NCI-H1105 treated with DMSO at 0.1 percent for 48 hours (cell line): ENCODE measurements at places on chromosomes 7 and 10.

- no peak for DNase-seq
Measured at GRCh38 chr10:13831711-13832141, 245.0 kb downstream of the PRPF18 start.

DNA sequence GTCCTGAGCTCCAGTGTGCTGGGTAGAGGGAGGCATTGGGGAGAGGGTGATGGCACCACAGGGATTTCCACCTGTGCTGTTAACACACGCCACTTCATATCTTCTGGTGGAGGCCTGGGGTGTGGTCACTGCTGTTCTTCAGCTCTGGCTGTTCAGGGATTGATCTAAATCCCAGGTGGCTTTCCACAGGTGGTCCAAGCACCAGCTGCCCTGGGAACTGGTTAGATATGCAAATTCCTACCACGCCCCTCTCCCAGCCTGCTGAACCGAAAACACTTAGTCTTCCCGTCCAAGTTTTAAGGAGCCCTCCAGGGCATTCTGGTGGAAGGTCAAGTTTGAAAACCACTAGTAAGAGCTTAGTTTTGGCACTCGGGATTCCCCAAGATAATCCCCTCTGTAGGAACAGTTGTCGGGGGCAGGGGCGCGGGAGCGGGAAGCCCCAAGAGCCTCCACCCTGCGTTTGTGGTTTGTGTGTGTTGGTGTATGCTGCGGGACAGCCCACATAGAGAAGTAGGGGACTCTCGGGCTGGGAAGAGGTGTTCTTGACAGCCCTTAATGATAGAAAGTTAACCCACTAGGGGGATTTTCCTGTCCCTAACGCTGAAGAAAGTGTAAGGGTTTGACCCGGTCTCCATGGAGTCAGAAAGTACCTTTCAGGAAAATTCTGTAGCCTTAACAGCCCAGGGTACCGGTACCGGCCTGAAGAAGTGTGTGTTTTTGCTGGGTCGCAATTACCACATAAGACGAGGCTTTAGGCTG is 5.1 kb downstream of the DEPP1 start:
- DNase-seq: no peak

DNA sequence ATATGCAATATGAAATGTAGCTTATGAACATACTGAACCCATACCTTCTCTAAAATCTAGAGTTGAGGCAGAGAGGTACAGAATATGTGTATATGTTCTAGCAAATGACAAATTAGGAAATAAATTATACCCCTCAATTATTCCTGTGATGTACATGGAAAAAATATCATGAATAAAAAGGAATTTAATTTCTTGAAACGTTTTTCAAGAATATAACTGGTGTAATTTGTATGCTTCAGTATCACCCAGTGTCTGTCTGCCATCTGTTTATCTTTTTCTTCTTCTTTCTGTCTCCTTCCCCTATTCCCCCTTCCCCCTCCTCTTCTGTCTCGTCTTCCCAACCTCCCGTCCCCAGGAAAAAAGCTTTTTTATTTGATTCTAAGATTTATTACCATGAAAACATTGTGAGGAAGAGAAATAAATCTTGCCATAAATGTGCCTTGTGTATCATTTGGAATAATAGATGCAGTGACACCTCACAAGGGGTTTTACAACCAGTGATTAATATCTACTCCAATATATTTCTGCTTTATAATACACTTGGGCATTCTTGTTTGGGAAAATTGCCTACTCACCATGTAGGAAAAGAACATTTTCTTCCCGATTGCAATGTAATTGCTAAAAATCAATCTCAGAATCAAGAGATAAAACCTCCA is 12.2 kb downstream of the LANCL2 start:
- DNase-seq: no peak

DNA sequence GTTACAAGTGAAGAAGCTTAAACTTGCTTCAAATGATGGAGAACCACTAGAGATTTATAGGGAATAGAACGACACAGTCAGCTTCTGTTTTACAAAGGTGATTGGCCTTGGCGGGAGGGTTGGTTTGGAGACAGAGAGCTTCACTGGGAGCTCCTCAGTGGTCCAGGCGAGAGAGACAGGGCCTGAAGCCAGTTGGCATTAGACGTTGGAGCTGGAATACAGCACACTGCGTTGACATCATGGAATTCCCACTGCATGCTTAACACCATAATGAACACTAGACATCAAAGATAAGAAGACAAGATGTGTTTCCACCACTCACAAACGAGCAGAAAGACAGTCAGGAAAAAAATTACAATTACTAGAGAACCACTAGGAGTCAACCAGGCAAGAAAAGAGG is 67.8 kb downstream of the TBXAS1 start:
- DNase-seq: no peak

DNA sequence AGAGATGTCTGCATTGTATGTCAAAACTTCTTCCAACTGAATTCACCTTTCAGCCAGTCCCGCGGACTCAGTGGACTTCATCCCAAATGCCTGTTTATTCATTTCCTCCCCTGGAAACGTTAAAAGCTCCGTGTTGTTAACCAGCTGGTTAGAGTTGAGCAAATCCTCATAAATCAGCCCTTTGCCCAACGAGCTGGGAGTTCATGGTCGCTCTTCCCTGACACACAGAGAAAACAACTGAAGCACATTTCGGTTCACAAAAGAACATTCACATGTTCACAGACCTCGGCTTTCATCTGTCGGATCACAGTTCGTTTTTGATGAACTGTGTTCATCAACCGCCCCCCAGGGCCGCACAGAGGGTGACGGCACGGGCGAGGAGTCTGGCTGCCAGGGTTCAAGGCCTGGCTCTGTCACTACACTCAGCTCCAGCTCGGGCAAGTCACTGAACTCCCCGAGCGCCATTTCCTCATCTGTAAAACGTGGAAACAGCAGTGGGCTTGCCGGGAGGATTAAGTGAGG is 62.6 kb downstream of the GLI3 start:
- no peak for DNase-seq

GRCh38 chr10:93006435-93007039 is 54.1 kb upstream of the CYP26C1 start:
- DNase-seq: peak; percentile 22

DNA sequence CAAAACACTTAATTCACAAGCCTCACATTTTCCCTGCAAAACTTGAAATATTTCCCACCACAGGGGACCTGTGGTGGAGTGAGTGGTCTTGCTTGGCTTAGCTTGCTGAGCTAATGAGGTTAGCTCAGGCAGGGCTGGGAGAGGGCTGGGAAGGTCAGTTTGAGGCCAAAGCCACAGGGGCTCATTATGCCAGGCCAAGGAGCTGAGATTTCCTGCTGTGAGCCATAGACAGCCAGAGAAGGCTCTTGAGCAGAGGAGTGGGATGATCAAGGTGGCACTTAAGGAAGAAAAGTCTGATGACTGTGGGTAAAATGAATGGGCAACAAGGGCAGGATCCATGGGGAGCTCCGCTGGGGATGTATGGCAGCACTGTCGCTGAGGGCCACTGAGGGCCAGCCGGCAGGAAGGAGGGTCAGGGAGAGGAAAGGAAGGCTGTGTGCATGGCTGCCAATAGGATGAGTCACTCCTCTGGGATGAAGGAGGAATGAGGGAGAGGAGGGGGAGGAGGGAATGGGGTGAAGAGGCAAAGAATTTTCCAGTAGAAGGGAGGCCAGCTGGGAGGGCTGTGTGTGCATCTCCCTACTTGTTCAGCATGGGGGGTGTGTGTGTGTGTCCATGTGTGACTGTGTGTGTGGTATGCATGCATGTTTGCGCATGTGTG is 18.7 kb upstream of the ZNF488 start:
- no peak for DNase-seq

DNA sequence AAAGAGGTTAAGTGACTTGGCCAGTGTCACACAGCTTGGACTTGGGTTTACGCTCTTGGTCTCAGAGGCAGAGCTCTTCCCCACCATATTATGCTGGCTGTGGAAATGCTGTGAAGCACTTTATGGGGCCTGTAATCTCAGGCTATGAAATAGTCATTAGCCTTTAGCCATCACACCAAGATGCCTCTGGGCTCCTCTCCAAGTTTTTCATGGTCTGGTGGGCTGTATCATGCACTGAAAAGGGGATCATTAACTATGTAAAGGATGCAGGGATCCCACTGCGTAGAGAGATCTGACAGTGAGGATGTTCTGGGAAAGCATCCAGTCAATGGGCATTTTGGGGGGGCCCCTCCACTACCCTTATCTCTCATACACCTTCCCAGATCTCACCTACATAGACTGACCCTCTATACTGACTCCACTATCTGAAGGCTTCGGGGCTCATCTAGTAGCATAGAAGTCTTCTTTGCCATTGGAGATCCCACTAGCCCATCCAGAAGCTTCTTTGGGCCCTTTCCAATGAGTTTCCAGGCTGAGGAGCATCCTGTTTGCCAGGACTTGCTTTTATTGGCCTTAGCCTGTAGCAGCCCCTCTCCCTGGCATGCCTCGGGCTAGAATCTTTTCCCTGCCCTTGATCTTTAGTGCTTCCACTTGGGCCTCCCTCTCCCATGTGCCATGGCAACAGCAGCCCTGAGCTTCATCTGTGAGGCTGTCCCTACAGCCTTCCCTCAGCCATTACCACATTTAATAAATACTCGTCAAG is 19.6 kb downstream of the FRMPD2 start:
- DNase-seq: peak; percentile 65

DNA sequence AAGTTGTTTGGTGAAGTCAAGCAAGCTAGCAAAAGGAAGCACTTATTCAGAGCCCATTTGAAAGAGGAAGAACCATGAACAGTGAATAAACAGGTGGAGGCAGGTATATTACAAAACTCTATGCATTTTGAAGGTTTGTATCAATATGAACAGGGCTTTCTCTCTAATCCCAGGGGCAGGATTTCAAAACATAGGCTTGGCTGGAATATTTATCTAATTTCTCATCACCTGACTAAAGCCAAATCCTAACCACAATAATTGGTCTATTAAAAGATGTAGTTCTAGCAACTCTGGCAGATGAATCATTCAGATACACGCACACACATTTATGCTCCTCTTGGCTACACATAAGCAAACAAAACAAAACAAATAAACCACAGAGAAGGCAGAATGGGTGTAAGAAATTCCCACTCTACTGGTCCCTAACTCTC is 554.4 kb downstream of the INHBA start:
- DNase-seq: no peak

- DNase-seq: no peak
Measured at GRCh38 chr7:83821866-83822265, 172.9 kb upstream of the SEMA3E start.

- no peak for DNase-seq
Measured at GRCh38 chr10:16745061-16745460, 72.2 kb downstream of the RSU1 start.

DNA sequence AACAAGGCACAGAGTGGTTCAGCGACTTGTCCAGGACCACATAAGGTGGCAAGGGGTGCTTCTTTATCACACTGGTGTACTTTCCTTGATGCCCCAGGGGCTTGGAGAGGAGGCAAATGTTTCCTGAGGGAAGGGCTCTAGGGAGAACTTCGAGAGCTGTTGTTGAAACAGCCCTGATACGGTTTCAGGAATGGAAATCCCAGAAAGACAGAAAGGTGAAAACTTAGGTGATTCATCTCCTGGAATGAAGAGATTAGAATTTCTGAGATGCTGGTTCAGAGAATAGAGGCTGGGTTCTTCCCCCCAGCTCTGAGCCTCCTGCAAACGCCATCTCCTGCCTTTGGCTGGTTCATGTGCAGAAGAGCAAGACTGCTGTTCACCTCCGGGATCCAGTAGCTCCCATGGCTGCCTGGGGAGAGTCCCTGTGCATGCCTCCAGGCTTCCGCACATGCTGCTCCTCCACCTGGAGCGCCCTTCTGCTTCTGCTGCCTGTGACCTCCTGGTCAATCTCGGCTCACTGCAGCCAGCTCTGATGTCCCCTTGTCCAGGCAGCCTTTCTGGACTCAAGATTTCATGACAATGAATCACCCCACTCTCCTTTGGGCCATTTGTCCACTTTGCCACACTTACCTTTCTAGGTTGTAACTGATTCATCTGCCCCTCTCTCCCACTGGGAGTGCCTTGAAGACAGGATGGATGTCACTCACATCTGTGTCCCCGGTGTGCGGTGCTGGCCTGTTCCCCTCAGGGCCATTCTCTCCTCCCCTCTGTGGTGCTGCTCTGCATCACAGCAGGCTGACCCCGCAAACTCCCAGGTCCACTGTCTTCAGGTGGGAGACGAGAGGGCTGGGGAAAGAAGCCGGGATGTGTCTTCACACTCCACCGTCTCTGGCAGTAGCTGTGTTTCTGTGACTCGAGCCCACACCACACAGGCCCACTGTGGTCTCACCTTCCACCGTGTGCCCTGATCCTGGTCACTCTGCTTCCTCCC is 3.6 kb upstream of the CDH23 start:
- no peak for DNase-seq

- DNase-seq: no peak
Measured at GRCh38 chr10:12179606-12180170, 16.0 kb downstream of the NUDT5 start.

DNA sequence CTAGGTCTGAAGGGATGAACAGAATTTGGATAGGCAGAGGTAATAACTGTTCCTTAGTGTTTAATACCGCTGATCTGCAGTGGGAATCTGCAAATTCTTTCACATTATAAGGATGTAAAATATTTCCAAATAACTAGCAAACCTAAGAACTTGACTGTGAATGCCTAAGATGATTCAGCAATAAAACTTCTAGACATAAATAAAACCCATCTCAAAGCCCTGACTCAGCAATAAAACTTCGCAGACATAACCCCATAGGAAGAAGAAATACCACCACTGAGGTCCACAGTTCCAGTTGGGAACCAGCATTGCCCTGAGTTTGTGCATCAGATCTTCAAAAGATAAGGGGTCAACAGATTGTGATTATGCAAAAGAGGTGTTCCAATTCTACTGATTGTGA is 354.2 kb downstream of the GFRA1 start:
- no peak for DNase-seq

- no peak for DNase-seq
Measured at GRCh38 chr7:107128748-107129147, 40.1 kb upstream of the HBP1 start.

GRCh38 chr10:24947304-24948097 is 4.9 kb downstream of the PRTFDC1 start:
- no peak for DNase-seq

- no peak for DNase-seq
Measured at GRCh38 chr10:129969184-129969910, 5.3 kb upstream of the EBF3 start.

- peak; percentile 1 for DNase-seq
Measured at GRCh38 chr10:105793071-105793470, 1152.0 kb downstream of the SORCS3 start.

GRCh38 chr10:72095195-72095594 is 6.8 kb upstream of the SPOCK2 start:
- no peak for DNase-seq

GRCh38 chr10:124180044-124180745 is 86.8 kb upstream of the CHST15 start:
- no peak for DNase-seq

DNA sequence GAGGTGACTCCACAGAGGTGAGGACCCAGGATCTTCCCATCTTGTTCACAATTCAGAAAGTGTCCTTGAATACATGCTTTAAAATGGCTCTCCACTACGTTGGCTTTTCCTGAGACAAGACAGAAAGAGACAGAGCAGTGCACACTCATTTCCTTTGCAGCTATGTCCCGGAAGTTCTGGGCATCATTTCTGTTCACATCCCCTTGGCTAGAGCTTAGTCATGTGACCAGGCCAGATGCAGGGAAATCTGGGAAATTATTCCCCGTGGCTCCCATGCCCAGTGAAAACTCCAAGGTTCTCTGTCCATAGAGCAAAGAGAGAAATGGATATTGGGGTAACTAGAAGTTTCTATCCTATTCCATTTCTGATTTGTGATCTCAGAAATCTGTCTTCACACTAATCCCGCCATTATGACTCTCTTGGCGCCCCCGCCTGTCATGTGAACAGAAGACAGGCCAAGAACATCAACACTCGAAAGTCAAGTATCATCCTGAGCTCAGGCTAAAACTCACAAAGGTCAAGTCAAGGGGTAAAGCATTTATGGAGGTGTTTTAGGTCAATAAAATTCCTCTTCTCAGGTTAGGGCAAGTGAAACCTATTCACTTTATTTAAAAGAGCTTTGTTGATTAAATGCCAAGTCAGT is 251.4 kb upstream of the HABP2 start:
- DNase-seq: no peak
